Mucosa of gallbladder (tissue), 1 donor: ENCODE measurements at places on chromosomes 13 and 19. TPM values are rescaled to one million over a fixed set of nuclear protein-coding genes. Genes with fewer than 3 reads are reported as not detected.
A peak's percentile ranks its signal among the peaks of the same experiment; 100 is the strongest.

- DNase-seq, result no peak
Observed at GRCh38 chr13:35675651-35676050, 199.2 kb upstream of the MAB21L1 start.

DNA sequence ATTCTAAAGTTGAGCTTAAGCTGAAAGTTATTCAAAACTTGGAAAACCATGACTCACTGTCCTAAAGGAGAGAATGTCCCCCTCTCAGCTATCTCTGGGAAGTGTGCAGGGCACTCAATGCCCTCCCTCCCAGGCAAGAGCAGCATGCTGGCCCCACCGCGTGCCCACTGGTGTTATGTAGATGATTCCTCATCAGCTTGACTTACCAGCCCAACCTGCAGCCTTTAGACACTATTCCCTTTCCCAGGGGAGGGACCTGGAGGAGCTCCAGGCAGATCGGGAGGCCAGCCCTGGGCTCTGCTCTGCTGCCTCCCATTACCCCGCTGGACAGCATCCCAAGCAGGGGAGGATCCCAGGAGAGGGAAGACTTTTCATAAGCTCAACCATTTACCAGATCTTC is 124.6 kb downstream of the FGF14 start:
- DNase-seq, result no peak

KASH5 gene
- not detected for total RNA-seq

OR10H1 gene
- not detected for total RNA-seq

GRCh38 chr13:98648686-98649085 is 71.8 kb upstream of the STK24 start:
- DNase-seq, result no peak

ZNF574 gene
- total RNA-seq, result 17.1 TPM

GRCh38 chr19:3249408-3249807 is 24.9 kb downstream of the CELF5 start:
- no peak for DNase-seq

- DNase-seq, result no peak
Observed at GRCh38 chr13:39016087-39016486, 21.8 kb downstream of the PROSER1 start.

- no peak for DNase-seq
Observed at GRCh38 chr19:19537075-19538048, 703 bp upstream of the CILP2 start.

PSG3 gene
- total RNA-seq, result not detected

- DNase-seq, result peak; percentile 25
Observed at GRCh38 chr19:2477732-2478191, 1.8 kb downstream of the GADD45B start.

- no peak for DNase-seq
Observed at GRCh38 chr19:55644191-55644833, 863 bp downstream of the ZNF581 start.

DNA sequence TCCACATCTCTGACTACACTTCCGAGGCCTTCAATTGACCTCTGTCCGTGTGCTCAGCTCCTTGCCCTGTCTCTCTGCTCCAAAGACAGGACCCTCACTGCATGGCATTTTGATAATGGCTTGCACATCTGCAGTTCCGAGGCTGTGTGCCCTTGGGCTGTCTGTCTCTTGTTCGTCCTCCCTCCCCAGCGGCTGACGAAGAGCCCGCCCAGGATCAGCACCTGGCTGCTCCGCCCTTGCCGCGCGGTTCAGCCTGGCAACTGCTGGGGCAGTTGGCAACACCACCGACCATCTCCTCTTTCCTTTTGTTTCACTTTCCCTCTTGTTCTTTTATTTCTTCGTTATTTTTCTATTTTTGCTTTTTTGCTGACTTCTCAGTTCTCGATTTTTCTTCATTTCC is 270.4 kb downstream of the TEX29 start:
- DNase-seq, result no peak

- DNase-seq, result peak; percentile 23
Observed at GRCh38 chr13:44052780-44053184, 173.1 kb downstream of the LACC1 start.

GRCh38 chr13:108533842-108534241 is 95.6 kb upstream of the MYO16 start:
- no peak for DNase-seq

DNA sequence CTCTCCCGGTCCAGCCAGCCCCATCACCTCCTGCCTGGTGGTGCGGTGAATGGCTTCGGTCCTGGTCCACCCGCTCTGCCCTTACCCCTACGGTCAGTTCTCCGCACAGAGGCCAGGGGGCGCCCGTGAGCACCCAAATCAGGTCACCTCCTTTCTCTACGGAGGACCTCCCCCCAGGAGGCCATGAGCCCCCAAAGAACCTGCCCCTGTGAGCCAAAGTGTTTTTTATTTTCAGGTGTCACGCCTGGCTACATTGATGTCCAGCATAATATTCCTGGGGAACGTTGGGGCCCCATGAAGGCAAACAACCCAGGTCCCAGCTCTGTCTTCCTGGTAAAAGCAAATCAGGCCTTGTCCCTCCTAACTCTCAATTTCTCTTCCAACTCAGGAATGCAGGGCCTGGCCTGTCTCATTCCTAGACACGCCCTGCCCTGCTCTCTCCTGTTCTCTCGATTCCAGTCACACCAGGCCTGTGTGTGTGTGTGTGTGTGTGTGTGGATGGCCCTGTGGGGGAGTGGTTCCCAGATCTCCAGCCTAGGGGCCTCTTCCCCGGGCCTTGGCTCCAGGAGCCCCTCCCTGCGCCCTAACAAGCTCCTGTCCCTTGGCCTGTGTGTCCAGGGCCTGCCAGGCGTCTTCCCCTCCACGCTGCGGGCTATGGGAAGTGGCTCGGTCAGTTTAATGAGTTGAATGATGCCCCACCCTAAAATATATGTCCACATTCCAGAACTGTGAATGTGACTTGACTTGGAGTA is 9.7 kb upstream of the GIPC1 start:
- DNase-seq, result no peak

DNA sequence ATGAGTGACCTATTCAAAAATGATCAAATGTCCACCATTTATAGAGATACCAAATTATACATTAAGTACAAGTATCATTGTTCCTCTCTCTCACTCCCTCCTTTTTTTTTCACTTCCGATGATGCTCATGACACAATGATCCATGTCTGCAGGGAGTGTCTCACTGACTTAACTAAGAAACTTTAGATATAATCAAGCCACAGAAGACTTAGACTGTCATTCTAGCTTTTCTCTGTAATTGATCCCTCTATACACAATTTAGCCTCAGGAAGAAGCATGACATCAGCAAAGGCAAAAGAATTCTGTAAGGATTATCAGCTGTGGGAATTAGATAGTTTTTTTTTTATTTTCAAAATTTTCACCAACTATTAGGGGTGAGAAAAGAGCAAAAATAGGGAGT is 734.9 kb upstream of the PCDH9 start:
- DNase-seq, result no peak

- DNase-seq, result no peak
Observed at GRCh38 chr13:97561182-97561581, 127.2 kb downstream of the RAP2A start.

GRCh38 chr13:83350569-83350968 is 531.7 kb downstream of the SLITRK1 start:
- no peak for DNase-seq

DNA sequence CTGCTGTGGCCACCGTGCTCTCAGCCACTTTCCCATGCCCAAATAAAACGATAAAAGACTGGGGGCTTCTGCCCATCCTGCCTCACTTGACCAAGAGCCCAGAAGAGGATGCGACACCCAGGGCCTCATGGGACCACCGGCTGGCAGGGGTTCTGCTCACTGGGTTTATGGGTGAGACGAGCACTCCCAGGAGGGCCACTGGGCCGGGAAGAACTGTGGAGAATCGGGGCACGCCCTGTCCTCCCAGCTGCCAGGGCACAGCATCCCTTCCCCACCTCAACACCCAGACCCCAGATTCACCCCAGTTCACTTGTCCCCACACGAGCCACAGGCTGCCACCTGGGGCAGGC is 4.7 kb upstream of the F10 start:
- no peak for DNase-seq

DNA sequence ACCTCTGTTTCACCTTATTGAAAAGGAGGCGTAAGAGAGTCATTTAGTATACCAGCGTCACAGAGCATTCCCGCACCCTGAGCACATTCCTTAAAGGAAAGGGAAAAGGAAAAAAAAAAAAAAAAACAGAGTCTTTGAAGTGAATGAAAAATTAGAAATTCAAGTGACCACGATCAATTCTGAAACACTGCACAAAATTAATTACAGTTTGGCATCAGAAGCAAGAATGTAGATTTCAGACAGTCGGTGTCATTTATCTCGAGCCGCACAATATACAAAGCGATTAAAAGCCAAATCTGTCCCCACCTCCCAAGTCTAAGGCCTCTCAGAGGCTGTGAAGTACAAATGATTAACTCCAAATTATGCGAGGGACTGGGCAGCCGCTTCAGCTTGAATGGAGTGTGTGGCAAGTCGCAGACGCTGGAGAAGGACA is 173.7 kb upstream of the ZNF507 start:
- DNase-seq, result no peak

GRCh38 chr19:12789904-12790619 is 1.2 kb upstream of the JUNB start:
- DNase-seq, result peak; percentile 95

DNA sequence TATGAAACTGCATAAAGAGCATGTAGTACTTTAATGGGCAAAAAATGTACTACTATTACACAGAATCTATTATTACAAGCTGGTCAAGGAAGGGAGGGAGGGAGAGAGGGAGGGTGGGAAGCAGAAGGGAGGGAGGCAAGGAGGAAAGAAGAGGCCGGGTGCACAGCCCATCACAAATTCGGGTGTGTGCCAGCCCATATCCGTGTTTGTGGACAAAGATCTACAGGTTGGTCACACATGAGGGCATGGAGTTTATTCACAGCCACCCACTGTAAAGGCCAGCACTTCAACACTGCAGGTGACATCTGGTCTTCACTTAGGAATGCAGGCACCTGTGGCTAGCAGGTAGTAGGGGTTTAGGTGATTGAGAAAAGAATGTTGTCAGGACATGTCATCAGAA is 352.5 kb upstream of the NBEA start:
- DNase-seq, result no peak

RSPH6A gene
- total RNA-seq, result 0.09 TPM

- DNase-seq, result no peak
Observed at GRCh38 chr13:82501834-82502233, 1380.4 kb downstream of the SLITRK1 start.

DNA sequence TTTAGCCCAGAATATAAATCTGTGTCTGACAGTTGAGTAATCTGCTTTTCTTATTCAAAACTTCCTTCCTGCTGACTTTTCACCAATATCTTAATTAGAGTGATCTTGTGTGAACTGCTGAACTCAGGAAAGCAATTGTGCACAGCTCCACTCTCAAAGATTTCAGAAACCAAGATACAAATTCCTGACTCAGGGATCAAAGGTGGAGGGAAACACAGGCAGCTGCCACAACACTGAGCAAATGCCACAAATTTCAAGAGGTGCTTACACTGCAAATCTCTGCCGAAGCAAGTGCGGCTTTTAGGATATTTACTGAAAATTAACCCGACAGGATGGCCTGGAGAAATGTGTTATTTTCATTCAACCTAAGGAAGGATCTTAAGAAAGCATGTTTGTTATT is 111.4 kb downstream of the STOML3 start:
- no peak for DNase-seq

- no peak for DNase-seq
Observed at GRCh38 chr13:36981156-36981743, 17.9 kb downstream of the ALG5 start.

- DNase-seq, result no peak
Observed at GRCh38 chr19:2607712-2608601, 94.5 kb downstream of the GNG7 start.

SIGLEC11 gene
- total RNA-seq, result 1.5 TPM

GRCh38 chr19:51201712-51202111 is 23.2 kb upstream of the CD33 start:
- no peak for DNase-seq

ATP4A gene
- not detected for total RNA-seq

GRCh38 chr19:35099897-35100275 is 15.7 kb upstream of the FXYD3 start:
- DNase-seq, result no peak

FAAP24 gene
- 1.7 TPM for total RNA-seq

GRIN3B gene
- 0.06 TPM for total RNA-seq

DNA sequence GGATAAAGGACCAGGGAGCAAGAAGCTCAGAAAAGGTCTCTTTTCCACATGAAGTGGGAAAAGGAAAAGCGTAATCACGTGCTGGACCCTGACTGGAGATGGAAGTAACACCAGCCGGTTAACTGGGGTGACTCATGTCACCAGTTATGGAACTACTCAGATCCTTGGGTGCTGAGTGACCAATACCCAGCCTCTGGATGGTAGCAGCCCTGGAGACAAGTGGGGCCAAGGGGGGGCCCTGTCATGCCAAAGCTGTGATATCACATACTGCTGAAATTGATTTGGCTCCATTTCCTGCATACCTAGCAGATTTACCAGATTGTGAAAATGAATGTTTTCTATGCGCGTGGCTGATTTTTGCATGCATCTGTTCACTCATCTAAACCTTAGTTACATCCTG is 158.9 kb downstream of the ZIC5 start:
- DNase-seq, result peak; percentile 28

PRSS57 gene
- not detected for total RNA-seq

DNA sequence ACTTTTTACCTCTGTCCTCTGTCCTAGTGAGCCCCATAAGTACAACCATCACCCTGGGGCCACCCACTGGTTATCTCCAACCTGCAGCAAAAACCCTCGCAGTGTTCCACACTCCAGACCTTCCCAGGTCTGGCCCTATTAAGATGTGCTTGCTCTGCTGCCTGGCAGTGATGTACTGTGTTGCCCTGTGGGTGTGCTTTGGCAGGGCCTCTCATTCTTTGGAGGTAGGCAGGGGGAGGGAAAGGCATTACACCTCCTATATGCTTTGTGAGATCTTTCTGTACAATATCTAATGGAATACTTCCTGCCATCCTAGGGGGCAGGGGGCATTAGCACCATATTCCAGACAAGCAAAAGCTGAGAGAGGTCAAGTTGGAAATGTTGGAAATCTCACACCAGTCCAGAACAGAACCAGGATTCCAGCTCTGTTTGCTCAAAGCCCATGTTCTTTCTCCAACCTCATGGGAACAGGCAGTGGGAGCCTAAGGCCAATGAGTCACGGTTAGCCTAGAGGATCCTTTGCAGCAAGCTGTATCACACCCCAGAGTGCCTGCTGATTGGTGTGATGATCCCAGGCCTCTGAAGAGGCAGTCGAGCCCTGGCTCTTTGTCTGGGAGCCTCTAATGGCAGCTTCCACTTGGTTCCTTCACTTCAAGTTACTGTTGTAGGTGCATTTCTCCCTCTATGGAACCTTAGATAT is 59.7 kb upstream of the UBL3 start:
- DNase-seq, result no peak

DNA sequence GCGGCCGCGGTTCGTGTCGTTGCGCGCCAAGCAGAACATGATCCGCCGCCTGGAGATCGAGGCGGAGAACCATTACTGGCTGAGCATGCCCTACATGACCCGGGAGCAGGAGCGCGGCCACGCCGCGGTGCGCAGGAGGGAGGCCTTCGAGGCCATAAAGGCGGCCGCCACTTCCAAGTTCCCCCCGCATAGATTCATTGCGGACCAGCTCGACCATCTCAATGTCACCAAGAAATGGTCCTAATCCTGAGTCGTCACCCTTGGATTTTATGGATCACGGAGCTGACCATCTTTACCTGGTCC is 475 bp downstream of the MRPL57 start:
- DNase-seq, result no peak

GRCh38 chr13:33017323-33017929 is 1.2 kb downstream of the KL start:
- DNase-seq, result peak; percentile 24
